ENCODE measurements at places on chromosomes 5 and 9. TPM values are rescaled to one million over a fixed set of nuclear protein-coding genes. Genes with fewer than 3 reads are reported as not detected.

FXN gene
- total RNA-seq, result 12.7 TPM

DNA sequence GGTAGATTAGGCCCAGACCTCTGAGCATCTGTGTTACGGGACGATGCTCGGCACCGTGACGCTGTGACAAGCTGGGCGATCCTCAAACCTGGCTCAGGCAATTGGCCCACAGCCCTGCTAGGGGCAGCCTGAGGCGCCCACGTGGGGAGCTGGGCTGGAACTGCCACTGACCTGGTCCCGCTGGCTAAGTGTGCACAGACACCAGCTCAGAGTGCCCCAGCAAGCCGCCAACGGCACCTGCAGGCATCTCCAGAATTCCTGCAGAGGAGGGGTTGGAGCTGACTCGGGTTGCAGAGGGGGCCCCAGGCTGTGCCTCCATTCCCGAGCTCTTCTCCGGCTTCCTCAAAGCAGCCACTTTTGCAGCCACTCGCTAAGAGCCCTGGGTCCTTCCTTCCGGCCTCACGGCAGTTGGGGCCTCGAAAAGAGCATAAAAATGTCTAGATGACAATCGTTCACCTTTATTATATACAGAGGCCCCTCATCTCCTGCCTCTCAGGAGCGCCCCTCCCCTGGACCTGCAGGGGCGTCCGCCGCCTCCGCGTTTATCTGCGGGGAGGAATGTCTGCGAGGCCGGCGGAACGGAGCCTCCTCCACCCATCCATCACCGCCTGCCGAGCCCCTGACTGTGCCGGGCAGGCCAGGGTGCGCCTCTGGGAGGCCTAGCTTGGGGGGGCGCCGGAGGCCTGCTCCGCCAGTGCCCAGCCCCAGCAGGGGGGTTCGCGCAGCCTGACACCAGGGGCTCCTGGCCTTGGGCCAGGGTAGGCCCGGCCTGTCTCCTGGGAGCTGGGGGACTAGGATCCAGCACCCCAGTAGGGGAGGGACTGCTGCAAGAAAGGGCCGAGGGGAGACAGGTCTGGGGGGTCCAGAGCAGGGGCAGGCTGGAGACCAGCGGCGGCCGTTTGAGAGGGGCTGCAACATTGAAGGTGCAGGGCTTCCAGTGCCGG is 144.9 kb downstream of the BARX1 start:
- peak; percentile 8 for DNase-seq

SV2C gene
- total RNA-seq, result not detected

DHFR gene
- 11.1 TPM for total RNA-seq

DNA sequence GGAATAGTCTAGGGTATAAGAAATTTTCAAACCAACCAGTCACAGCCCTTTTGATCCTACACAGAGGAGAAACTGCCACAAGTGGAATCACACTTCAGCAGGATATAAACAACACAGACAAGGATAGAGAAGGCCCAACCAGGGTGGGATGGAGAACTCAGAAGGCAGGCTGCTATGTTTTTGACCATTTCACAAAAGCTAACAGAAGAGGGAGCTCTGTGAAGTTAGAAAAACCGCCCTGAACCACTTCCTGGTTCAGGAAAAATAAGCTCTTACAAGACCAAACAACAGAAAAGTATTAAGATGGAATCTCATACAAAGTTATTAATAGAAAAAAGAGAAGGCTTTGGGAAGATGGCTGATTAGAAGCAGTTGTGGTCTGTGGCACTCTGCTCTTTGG is 960 bp upstream of the IFNB1 start:
- no peak for DNase-seq

DNA sequence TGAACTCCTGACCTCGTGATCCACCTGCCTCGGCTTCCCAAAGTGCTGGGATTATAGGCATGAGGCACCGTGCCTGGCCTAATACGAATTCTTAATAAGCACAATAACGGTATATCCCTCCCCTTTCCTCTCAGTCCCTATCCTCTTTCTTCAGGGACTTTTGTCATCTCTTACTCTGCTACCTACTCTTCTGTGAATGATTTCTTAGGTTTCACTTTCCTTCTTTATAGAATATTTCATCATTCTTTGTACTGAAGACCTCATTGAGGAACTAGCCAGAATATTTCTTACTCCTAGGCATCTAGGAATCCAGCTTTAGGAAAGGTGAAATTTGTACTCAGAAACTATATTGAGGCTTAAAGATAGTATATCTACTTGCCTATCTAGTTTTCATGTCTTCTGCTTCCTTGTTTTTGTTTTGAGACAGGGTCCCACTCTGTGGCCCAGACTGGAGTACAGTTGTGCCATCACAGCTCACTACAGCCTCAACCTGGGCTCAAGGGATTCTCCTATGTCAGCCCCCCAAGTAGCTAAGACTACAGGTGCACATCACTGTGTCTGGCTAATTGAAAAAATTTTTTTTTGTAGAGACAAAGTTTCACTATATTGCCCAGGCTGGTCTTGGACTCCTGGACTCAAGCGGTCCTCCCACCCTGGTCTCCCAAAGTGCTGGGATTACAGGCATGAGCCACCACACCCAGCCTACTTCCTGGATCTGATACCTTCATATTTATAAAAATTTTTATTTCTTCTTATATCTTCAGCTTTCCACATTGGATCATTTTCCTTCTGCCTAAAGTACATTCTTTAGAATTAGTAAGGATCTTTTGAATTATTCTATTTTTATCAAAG is 69.7 kb downstream of the GPBP1 start:
- no peak for DNase-seq

PIP5KL1 gene
- total RNA-seq, result 1.7 TPM

- DNase-seq, result no peak
These were observed 223.7 kb downstream of the DMRT2 start for GRCh38 chr9:1273859-1274258.

PCDHAC1 gene
- total RNA-seq, result not detected

PDZD2 gene
- 0.12 TPM for total RNA-seq

DCANP1 gene
- total RNA-seq, result not detected

SURF6 gene
- 22.4 TPM for total RNA-seq

ARHGEF28 gene
- not detected for total RNA-seq

DNA sequence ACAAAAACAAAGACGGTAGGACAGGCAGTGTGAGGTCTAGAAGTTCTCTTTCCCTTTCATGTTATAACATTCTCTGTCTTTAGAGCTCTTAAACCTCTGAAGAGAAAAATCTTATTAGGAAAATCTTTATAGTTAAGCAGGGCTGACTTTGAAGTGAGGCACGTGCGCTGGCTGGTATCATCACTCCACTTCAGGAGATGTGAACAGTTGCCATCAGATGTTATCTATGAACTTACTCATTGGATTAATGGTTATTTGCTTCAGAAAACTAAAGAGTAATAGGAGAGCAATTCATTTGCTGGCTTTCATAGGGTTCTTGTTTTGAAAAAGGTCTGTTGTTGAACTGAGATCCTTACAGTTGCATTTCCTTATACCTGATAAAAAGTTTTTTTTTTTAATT is 25.7 kb downstream of the LRRTM2 start:
- no peak for DNase-seq

- no peak for DNase-seq
These were observed 15.5 kb upstream of the SOWAHA start for GRCh38 chr5:132797651-132798050.

DNA sequence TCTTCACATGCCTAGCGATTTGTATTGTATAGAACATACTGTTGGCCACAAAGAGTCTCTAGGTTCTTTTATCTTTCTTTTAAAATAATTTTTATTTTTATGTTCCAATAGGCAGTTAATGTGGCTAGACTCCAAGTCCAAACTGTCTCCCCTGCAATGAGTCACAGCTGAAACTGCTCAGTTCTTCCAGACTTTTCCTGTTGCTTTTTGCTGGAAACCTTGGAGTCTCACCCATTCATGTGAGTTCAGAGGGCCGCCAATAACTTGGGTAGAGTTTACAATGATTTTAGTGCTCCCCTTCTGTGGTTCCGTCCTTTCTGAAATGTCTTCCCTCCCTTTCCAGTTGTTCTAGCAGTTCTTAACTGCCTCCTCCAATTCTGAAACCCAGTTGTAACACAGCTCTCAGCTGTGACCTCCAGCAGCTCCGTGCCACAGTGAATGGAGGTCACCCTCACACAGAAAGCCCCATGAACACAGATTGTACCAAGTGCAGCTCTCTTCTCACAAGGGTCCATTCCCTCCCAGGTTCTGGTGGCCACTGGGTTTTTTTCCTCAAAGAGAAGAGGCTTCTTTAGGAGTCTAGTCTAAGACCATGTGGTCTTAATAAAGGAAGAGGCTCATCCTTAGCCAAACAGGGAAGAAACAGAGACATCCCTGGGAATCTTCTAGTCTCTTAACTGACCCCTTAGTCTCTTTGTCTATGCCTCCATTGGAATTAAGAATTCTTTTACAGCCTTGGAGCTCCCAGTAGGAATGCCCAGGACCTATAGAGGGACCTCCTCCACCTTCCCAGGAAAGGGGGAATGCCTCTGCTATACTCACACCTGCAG is 198.5 kb downstream of the SPOCK1 start:
- DNase-seq, result no peak

DNA sequence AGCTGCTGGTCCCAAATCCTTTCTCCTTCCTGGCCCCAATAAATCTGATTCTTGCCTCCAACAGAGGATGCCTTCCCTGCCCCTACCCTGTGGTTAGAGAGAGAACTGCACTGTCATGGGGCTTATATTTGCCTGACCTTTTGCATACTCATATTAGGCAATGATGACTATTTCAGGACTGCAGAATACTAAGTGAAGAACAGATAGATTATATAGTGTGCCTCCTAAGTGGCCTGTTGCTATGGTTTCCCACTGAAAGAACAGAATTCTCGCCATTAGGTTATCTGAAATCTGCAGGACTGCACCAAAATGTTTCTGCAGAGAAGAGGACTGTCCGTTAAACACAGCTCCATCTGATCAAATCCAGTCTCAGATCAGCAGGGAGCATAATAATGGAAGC is 87.3 kb upstream of the CCNG1 start:
- DNase-seq, result no peak

GRCh38 chr9:116234081-116234480 is 80.5 kb downstream of the PAPPA start:
- no peak for DNase-seq

- no peak for DNase-seq
These were observed 71.9 kb downstream of the KIF4B start for GRCh38 chr5:155085282-155085989.

DNA sequence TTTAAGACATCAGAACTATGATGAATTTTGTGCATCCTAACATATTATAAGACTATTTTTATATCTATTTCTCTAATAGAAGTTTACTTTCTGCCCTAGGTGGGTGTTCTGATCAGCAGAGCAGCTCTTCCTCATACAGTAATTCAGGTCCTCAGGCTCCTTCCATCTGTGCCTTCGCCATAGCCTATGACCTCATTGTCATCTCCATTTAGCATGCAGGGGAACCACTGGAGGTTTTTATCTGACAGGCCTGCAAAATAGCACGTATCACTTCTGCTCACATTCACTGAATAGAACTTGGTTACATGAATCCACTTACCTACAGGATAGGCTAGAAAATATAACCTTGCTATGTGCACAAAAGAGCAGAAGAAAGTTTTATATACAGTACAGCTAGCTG is 159.4 kb upstream of the CCNH start:
- DNase-seq, result no peak

BHMT gene
- total RNA-seq, result not detected
